ENCODE measurements at places on chromosomes 3 and 15.

GRCh38 chr3:132625613-132626012 is 28.5 kb downstream of the ACKR4 start:
- DNase-seq: no peak

- DNase-seq: no peak
Measured at GRCh38 chr3:166900866-166901577, 479.1 kb downstream of the ZBBX start.

DNA sequence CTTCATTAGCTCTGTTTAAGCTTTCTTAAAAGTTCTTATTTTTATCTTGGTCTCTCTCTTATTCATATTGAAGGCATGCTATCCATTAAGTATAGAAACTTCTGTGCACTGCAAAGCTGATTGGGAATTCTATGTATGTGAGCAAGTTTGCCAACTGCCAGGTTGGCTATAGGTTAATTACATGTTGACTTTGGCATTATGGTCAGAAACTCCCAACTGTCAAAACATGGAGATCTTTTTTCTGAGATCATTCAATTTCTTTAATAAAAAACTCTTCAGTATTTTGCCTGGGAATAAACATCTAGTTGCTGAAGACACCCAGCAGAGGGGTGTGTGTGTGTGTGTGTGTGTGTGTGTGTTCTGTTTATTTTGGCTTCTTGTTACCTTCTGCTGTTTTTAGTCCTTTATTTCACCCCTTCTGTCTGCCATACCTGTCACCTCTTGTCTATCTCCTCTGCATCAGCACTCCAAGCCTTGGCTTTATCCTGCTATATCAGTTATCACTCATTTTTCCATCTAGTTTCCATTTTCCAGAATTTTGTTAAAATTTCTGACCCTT is 1.3 kb upstream of the ARL14 start:
- DNase-seq: no peak

- DNase-seq: peak; percentile 19
Measured at GRCh38 chr3:23888617-23889228, 28.1 kb downstream of the NKIRAS1 start.

DNA sequence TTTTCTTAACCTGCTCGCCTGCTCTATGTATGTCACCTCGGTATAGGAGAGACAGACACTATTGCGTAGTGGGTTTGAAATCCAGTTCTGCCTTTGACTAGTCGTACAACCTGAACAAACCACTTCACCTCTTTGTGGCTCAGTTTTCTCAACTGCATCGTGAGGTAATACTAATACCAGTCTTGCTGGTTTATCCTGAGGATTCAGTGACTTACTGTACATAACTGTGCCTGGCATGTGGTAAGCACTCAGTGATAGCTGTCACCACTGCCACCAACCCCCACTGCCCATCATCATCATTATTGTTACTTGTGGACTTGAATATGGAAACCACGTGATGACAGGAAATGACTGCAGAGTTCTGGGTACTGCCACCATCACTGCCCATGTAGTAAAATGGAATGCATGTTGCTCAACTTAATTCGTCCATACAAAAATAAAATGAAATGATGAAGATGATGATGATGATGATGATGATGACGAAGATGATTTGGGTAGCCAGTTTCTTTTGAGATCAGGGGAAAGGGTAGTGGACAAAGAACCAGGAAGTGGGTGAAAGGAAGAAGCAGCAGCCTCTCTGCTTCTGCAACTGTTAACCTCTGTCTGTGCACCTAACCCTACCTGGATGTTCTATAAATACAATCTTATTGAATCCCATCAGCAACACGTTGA is 228.1 kb downstream of the FEZF2 start:
- DNase-seq: no peak

Measured in central memory CD4-positive, alpha-beta T cell (primary cell).